ENCODE measurements at places on chromosomes 4 and X.

GRCh38 chrX:10574663-10575062 lies 45.7 kb downstream of the MID1 start:
- DNase-seq, result no peak

DNA sequence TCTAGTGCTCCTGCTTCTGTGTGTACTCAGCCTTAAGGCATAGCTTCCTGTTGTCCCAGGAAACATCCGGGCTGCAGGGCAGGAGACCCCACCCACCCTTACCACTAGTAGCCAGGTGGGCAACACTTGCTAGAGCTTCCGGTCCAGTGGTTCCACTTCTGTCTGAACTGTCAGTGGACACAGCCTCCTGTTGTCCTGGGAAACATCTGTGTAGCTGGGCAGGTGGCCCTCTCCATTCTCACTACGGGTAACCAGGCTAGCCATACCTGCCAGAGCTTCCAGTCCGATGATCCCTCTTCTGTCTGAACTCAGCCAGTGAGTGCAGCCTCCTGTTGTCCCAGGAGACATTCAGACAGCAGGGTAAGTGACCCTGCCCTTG lies 372.2 kb downstream of the INPP4B start:
- no peak for DNase-seq

- no peak for DNase-seq
Observed at GRCh38 chr4:32544846-32545245, 1824.7 kb downstream of the PCDH7 start.

- DNase-seq, result no peak
Observed at GRCh38 chr4:138734746-138735145, 280.8 kb upstream of the NOCT start.

DNA sequence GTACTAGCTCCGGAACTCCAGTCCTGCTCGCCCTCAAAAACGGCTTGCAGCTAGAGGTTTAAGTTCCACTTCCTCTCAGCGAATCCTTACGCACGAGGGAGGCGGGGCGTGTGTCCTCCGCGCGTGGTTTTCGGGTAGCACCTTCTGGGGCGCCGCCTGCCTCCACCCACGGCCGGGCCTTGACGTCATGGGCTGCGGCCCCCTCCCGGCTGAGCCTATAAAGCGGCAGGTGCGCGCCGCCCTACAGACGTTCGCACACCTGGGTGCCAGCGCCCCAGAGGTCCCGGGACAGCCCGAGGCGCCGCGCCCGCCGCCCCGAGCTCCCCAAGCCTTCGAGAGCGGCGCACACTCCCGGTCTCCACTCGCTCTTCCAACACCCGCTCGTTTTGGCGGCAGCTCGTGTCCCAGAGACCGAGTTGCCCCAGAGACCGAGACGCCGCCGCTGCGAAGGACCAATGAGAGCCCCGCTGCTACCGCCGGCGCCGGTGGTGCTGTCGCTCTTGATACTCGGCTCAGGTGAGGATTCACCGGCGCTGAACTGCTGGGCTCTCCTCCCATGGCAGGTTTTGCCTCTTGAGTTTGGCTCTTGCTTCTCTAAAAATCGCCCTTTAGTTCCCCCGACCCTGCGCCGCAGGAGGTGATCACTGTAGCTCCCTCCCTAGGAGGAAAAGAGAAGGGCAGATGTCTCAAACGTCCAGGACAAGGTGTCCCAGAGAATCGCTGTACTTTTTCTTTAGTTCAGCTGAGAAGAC lies at the start of gene AREG:
AREG (plus strand) TSS at position 246 of the 752 bp plus-strand sequence; CDS start at position 456, 210 bp downstream.
- DNase-seq, result peak; percentile 93

- no peak for DNase-seq
Observed at GRCh38 chr4:81003597-81004111, 26.9 kb upstream of the BMP3 start.

DNA sequence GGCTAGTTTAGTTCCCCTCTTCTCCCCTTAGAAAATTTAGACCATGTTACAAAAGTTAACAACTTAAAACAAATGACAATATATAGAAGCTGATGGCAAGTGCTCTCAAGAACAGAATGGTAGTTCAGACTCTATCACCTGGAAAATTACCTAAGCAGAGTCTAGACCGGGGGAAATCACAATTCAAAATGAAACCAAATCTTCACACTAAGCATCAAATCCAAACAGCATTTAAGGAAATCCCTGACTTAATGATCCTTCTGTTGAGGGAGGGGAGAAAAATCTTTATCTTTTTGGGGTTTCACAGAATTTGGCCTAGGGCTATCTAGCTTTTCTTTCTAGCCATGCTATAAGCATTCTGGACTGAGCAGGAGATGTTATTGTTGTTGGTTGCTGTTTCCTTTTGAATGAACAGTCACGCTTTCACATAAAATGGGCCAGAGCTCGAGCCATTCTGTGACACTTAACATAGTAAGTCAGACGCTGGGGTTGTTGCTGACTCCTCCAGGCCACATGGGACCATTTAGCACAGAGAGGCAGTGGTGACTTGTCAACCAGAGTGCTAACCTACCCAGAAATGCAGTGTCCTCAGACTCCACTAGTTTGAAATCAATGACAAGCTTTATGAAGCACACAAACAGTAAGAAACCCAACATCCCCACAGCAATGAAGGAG lies 16.0 kb upstream of the LSM6 start:
- no peak for DNase-seq

GRCh38 chr4:8346838-8347605 lies 77.5 kb downstream of the HTRA3 start:
- peak; percentile 80 for DNase-seq

GRCh38 chr4:95674521-95674981 lies 125.8 kb upstream of the UNC5C start:
- no peak for DNase-seq
